HAP-1 (cell line): ENCODE measurements at places on chromosomes 6 and 20.

GRCh38 chr20:24766826-24767622 is 182.0 kb upstream of the CST7 start:
- no peak for DNase-seq

- DNase-seq, result no peak
These were observed 480.9 kb upstream of the MARCKS start for GRCh38 chr6:113375950-113376846.

DNA sequence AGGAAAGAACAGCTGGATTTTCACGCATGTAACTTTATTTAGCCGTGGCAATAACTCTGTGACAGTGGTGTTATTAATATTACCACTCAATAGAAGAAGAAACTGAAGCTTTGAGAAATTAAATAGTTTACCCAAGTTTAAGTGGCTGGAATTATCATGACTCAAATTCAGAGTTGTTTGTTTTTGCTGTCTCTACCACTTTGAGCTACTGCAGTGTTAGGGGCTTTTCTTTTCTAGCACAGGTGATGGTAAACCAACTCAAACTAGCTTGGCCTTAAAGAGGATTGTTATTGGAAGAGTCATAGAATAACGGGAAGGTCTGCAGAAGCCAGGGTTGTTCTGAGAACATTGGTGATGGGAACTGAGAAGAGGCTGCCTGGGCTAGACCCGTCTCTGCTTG is 66.0 kb upstream of the PREP start:
- DNase-seq, result no peak

- no peak for DNase-seq
These were observed 12.2 kb upstream of the LRP11 start for GRCh38 chr6:149876241-149876933.

DNA sequence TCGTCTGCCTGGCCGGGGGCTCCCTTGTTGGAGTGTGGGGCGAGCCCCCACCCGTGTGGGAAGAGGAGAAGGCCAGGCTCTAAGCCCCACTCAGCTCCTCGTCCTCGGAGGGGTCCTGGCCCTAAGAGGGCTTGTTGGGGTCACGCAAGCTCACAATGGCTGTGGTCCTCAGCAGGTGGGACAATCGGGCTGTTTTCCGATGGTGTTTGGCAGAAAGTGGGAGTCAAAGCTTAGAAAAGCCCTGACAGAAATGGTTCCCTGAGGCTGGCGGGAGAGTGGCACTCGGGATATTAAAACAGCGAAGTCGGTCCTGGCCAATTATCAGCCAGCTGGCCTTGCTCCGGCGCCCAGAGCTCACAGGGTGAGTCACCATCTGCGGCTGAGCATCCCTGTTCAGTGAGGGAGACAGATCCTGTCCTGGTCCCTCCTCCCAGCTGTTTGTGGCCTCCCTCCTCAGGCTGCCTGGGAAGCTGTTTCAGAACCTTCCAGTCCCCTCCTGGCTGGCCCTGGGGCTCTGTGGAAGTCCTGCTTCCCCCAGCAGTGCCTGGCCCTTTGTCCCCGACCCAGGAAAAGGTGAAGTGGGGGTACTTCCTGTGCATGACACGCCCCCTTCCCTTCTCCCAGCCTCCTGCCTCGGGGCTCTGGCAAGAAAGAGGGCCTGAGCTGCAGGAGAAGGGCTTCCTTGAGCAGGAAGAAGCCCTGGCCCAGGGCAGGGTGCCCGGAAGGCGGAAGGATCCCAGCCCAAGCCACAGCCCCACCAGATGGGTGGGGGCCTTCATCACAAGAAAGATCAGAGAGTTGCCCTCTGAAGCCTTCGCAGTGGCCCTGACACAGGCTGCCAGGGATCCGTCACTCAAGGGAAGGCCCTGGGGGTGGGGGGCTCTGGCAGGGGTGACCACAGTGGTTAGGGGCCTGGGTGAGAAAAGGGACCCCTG is 53.6 kb upstream of the BHLHE23 start:
- DNase-seq, result no peak

DNA sequence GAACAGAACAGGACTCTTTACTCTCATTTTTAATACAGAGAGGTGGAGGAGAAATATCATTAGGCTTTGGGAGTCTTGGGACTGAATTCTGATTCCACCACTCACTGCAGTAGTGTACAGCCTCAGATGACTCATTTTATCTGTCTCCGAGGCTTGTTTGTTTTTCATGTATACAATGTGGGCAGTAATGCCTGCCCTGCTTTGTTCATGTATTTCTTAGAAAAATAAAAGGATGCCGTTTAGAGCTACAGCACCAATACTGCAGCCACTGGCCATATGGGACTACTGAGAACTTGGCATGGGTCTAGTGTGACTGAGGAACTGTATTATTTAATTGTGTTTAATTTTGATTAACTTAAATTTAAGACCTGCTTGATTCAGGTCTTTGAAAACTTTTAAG is 41.2 kb upstream of the JAG1 start:
- no peak for DNase-seq

DNA sequence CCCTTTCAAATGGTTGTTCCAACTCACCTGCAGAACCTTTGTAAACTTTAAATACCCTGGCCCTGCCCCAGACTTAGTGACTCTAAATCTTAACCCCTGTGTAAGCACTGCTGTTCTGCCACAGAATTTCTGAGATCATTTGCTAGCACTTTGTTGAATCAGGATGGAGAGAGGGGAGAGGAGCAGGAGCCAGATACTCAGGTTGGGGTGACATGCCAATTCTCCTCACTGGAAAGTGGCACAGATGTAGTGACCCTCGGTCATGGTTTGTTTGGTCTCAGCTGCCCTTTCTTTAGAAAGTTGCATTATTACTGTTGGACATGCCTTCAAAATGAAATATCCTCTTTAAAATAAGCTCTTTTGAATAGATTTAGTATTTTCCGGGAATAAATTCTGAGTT is 168.0 kb downstream of the ZFAND3 start:
- no peak for DNase-seq

- no peak for DNase-seq
These were observed 98.1 kb downstream of the DNAH8 start for GRCh38 chr6:38813041-38813823.

- DNase-seq, result no peak
These were observed 206.4 kb upstream of the CITED2 start for GRCh38 chr6:139580592-139581484.

GRCh38 chr20:8601542-8601912 is 467.4 kb upstream of the PLCB4 start:
- no peak for DNase-seq

DNA sequence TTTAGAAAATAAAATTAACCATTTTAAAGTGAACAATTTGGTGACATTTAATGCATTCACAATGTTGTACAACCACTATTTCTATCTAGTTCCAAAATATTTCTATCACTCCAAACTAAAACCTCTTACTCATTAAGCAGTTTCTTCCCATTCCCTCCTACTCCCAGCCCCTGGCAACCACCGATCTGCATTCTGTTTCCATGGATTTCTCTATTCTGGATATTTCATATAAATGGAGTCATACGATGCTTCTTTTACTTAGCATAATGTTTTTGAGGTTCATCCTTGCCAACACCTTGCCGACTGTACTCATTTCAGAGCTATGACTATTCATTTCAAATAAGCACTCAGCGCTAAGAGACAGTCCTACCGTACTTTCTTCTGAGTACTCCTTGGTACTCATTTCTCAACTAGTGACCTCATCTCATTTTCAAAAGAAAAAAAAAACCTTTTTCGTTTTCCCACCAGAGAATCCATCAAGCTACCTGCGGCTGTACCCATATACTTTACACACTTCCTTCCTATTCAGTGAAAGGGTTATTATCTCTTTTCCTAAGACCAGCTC is 259.2 kb downstream of the UTRN start:
- DNase-seq, result no peak

DNA sequence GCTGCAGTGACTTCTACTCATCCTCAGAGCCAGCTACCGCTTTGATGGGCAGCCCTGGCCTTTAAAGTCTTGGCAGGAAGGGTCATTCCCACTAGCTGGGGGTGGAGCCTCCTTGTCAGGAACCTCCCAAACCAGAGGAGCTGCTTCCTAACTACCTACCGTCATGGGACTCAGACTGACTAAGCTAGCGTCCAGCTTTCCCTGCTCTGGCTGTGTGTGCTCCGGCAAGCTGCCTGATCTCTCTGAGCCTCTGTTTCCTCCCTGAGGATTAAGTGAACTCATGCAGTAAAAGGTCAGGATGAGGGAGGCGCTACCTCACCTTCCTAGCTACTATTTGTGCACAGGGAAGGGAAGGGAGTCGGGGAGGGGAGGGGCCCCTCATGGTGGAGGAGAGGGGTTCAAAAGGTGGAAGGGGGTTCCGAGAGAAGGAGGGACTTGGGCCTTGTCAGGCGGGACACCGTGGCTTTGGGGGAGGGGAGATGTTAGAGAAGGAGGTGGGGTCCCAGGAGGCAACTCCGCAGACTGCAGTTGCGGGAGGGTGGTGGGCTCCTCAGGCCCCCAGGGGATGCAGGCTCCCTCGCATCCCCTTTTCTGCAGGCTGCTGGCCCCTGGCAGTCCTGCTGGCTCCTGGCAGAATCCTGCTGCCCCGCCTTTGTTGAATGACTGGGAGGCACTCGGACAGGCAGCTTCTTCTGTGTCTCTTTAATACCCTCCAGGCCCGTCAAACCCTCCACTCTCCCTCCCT is 9.8 kb downstream of the DUSP15 start:
- no peak for DNase-seq

- DNase-seq, result no peak
These were observed 105.9 kb downstream of the GJA10 start for GRCh38 chr6:89999945-90000825.

DNA sequence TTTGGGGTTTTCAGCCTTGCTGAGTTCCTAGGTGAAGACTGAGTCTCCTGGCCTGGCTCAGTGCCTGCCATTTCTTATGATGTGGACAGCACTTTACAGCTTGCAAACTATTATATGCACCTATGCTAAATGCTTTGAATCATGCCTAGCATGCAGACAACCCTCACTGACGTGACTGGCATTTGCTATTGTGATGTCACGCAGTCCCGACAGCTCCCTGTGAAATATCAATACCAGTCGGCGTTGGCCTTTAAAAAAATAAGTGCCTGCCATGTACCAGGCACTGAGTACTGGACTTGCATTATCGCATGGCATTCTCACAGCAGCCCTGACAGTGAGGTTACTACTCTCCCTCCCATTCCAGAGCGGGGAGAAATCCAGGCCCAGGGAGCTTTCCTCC is 35.5 kb downstream of the UQCC2 start:
- DNase-seq, result no peak

GRCh38 chr20:53586640-53587039 is 7.0 kb downstream of the ZNF217 start:
- peak; percentile 63 for DNase-seq

DNA sequence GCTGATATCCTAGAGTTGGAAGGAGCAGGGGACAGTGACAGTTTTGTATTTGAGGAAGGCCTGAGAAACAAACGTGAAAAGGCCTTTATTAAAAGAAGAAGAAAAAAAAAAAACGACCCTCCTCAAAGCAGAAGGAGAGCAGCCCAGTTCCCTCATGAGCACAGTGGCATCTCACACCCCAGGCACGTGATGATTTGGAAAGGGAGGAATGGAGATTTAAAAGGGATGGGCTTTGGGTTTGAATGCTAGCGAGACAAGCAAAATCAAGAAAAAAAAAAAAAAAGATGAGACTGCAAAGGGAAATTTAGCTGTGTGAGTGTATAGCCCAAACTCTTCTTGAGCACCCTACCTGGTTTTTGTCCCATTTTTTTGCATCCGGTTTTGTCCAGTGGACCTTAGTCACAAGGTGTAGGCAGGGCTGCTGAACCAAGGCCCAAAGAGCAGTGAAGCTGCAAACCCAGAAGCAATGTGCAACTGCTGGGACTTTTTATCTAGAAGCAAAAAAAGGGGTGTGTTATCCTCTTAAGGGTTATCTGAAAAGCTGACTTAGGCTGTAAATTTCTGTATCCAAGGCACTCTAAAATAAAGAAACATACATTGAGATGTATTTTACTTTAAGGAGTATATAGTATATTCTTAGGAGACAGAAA is 54.5 kb upstream of the RREB1 start:
- DNase-seq, result no peak

DNA sequence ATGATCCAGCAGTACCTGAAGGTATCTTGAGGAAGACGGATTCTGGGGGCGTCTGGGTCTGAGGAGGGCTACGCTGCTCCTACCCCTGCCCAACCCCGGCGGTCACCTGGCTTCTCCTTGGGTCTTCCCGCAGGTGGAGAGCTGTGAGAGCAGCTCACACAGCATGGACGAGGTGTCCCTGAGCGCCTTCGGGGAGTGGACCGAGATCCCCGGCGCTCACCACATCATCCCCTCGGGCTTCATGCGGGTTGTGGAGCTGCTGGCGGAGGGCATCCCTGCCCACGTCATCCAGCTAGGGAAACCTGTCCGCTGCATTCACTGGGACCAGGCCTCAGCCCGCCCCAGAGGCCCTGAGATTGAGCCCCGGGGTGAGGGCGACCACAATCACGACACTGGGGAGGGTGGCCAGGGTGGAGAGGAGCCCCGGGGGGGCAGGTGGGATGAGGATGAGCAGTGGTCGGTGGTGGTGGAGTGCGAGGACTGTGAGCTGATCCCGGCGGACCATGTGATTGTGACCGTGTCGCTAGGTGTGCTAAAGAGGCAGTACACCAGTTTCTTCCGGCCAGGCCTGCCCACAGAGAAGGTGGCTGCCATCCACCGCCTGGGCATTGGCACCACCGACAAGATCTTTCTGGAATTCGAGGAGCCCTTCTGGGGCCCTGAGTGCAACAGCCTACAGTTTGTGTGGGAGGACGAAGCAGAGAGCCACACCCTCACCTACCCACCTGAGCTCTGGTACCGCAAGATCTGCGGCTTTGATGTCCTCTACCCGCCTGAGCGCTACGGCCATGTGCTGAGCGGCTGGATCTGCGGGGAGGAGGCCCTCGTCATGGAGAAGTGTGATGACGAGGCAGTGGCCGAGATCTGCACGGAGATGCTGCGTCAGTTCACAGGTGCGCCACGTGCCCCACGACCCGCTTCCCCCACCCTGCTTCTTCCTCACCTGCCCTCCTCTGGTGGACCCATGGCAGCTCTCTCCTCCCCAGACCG is 166.9 kb upstream of the RNF24 start:
- DNase-seq, result no peak

GRCh38 chr6:143698759-143699429 is 21.1 kb downstream of the PHACTR2 start:
- no peak for DNase-seq

DNA sequence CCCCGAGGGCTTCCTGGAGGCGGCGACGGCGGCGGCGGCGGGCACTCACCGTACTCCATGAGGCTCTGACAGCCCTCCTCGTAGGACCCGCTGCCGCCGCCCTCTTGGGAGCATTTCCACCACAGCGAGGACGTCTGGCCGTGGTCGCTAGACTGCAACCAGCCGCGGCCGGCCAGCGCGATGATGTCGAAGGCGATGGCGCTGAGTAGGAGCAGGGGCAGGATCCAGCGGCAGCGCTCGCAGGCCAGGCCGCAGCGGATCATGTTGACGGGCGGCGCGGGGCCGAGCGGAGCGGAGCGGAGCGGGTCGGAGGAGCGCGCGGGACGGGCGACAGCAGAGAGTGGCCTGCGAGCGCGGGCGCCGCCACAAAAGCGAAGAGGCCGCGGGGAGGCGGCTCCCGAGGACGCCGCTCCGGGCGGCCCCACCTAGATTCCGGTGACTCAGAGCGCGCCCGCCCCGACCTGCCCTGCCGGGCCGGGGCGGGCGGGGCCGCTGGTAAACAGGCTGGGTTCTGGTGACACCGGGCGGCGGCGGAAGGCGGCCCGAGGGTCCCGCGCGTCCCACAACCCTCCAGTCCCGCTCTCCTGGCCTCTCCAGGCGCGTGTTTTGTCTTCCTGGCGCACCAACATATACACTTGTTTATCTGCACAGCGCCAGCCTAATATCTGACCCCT is at the start of gene PERP:
Gene PERP (minus strand): TSS at position 342 of the 674 bp plus-strand sequence. CDS start 79 bp downstream, at position 263.
- DNase-seq, result peak; percentile 74
